ENCODE measurements at places on chromosomes 3 and 15.

GRCh38 chr3:34969513-34969912 lies 669.8 kb upstream of the ARPP21 start:
- no peak for DNase-seq

GRCh38 chr15:59349680-59350420 lies 22.8 kb downstream of the MYO1E start:
- no peak for DNase-seq

DNA sequence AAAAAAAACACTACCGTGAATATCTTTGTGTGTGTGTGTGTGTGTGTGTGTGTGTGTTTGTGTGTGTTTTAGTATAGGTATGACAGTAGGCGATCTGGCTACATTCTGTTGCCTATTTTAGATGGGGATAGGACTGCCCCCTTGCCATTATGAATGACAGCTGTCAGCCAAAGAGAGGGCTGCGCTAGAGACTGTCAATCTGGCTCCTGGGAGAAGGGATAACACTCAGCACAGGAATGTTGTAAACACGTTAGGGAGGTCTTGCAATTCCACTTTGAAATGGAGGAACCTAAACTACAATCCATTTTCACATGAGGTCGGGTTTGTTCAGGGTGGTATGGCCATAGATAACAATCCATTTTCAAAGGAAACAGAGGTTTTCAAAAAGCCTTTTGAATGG lies 14.1 kb upstream of the ETV5 start:
- no peak for DNase-seq

DNA sequence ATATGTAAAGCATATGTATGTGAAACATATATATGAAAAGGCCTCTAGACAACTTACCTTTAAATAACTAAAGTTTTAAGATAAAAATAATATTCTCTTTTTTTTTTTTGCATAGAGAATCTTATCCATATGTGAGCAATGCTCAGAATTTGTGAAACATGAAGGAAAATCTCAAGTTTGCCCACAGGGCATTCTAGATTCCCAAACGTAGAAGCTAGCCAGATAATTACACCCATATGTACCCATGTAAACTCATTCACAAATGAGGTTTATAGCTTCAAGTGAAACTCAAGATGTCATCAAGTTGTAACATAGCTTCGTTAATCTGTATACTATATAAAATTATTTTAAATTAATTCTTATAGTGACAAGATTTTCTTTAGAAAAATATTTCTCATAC lies 537.3 kb upstream of the NR2F2 start:
- DNase-seq = no peak

GRCh38 chr15:35956056-35956455 lies 410.1 kb upstream of the DPH6 start:
- no peak for DNase-seq

DNA sequence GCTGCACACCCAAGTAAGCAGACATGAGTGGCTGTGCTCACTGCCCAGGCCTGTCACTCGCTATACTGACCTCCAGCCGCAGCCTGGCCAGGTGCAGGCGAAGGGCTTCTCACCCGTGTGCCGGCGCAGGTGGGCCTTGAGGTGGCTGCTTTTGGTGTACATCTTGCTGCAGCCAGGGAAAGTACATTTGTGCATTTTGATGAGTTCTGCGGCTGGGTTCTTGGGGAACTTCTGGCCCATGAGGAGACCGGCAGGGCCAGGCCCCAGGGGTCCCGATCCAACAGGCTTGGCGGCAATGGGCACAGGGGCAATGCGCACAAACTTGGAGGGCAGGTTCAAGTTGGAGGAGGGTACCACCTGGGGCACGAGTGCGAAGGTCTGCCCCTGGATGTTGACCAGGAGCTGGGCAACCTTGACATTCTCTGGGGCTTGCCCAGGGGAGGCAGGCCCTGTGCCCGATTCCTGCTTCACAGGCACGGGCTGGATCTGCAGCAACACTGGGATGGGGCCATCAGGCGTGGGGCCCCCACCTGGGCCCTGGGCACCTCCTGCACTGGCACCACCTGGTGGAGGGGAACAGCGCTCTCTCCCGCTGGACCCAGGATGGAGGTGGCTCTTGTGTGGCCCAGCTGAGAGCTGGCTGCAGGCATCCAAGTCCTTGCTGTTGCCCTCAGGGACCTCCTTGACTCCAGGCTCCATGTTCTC lies 5.3 kb downstream of the KLF15 start:
- no peak for DNase-seq

GRCh38 chr15:84981711-84982300 lies at the start of gene PDE8A:
TSS of gene PDE8A (plus strand) at chr15:84981856. CDS start at chr15:84982163, 307 bp downstream.
- no peak for DNase-seq

All from NCI-H187 (cell line).